ENCODE measurements at places on chromosomes 1 and 21.

DNA sequence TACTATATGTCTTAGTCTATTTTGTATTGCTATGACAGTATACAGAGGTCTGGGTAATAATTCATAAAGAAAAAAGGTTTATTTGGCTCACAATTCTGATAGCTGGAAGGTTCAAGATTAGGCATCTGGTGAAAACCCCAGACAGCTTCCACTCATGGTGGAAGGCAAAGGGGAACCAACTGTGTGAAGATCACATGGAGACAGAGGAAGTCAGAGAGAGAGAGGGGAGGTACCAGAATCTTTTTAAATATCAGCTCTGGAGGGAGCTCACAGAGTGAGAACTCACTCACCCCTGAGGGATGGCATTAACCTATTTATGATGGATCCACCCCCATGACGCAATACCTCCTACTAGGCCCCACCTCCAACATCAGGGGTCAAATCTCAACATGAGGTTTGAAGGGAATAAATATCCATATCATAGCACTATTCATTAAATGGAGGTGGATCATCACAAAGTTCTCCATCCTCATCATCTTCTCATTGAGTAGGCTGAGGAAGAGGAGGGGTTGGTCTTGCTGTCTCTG, 290.5 kb downstream of the DSCAM start:
- DNase-seq = no peak

- no peak for DNase-seq
Measured at GRCh38 chr1:224939844-224940425, 10.5 kb downstream of the DNAH14 start.

- DNase-seq = no peak
Measured at GRCh38 chr1:196393742-196394141, 214.5 kb downstream of the KCNT2 start.

- no peak for DNase-seq
Measured at GRCh38 chr1:229432905-229433304, 989 bp downstream of the ACTA1 start.

GRCh38 chr1:230915078-230915477, 46.8 kb upstream of the C1orf198 start:
- DNase-seq = no peak

GRCh38 chr1:187374082-187374481, 545.3 kb downstream of the PLA2G4A start:
- DNase-seq = no peak

DNA sequence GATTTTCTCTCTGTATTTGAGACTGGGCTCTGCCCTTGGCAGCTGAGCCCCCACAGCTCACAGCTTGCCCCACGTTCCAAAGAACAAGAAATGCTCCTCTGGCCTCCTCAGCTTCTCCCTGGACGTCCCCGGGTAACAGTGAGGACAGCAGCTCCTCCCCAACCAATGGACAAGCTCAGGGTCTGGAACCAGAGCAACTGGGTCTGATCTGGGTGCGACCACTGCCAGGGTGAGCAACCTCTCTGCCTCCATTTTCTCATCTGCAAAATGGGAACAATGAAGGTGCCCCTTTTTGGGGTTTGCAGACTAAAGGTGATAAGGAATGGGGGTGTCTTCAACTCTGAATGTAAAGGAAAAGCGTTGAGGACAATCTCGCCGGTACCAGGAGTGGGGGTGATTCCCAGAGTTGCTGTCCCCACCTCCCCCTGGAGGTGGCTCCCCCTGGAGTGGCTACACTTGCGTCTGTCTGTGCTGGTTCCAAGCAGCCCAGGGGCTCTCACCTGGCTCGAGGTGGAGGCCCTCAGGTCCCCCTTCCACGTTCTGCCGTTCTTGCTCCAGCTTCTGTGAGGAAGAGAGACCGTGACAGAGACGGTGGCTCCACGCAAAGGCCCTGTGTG, 6.9 kb downstream of the C21orf58 start:
- DNase-seq = no peak

GRCh38 chr1:234925440-234926263, 203.0 kb downstream of the TOMM20 start:
- peak; percentile 81 for DNase-seq

DNA sequence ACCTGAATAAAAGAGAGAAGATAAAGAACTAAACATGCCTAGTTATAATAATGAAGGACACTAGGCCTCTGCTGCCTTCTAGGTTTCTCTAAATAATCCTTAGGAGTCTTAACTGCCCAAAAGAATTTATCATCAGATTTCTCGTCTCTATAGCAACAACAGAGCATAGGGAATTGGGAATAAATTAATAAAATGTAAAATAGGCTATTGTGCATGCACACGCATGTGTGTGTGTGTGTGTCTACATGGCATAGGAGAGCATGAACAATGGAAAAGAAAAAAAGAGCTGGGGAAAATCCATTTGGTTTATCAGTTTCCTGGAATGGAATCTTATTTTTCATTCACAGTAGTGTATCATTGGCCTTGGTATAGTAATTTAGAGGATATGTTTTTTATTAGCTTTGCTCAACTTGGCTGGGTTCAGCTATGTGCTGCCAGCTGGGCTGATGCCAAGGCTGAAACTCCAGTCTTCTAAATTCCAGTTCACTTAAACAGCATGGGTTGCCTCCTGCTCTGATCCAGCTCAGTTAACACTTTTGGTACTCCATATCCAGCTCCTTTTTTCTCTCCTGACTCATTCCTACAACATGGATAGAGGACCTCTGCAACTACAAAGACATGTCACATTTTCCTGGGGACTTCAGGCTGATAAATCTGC, 80.6 kb upstream of the SLFNL1 start:
- peak; percentile 57 for DNase-seq

DNA sequence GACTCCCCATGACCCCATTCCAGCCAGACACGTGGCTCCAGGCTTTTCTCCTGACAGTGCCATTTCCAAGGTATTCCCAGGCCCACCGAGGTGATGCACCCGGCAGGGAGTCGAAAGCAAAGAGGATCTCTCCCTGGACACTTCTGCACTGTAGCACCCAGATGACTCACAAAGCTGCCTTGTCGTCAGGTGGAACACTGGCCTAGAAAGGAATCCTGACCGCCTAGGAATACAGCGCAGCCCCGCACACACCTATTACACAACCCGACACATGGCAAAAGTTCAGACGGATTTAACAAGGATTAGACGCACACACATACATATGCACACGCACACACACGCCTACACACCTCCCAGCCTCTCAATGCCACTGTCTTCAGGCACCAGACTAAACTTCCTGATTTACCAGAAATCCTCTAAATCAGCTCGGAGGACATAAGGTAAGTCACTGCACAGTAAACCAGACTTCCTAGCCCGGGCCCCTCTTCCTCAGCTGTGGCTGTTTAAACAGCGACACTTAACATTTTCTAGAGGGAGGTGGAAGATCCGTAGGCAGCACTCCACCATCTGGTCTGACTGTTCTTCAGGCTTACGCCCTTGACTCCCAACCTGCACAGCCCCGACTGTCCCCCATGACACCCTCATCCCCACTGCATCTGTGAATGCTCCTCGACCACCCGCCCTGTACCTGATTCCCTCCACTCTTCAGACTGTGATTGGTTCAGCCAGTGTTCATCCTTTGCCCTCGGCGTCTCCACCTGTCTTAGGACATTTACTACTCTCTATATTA, 12.7 kb downstream of the FAM89A start:
- no peak for DNase-seq

- DNase-seq = no peak
Measured at GRCh38 chr1:244439391-244440032, 12.2 kb downstream of the ADSS2 start.

GRCh38 chr1:212234431-212235395, 50.5 kb upstream of the PPP2R5A start:
- DNase-seq = no peak

- DNase-seq = no peak
Measured at GRCh38 chr1:184390889-184391288, 4.1 kb downstream of the C1orf21 start.

DNA sequence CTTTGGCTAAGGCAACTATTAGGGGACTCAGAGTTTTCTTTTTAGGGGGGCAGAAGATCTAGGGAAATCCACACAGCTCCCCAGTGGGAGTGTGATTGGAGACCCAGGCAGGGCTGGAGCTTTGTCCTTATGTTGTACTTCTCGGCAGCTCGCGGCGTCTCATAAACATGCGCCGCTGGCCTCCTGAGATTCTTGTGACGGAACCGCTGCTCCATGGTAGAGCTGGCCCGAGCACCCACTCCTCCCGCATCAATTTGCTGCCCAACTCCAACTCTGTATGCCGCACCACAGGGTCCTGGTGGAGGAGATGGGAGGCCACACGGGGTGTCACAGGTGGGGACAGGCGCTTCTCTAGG, 143.9 kb downstream of the GALNT2 start:
- DNase-seq = no peak

DNA sequence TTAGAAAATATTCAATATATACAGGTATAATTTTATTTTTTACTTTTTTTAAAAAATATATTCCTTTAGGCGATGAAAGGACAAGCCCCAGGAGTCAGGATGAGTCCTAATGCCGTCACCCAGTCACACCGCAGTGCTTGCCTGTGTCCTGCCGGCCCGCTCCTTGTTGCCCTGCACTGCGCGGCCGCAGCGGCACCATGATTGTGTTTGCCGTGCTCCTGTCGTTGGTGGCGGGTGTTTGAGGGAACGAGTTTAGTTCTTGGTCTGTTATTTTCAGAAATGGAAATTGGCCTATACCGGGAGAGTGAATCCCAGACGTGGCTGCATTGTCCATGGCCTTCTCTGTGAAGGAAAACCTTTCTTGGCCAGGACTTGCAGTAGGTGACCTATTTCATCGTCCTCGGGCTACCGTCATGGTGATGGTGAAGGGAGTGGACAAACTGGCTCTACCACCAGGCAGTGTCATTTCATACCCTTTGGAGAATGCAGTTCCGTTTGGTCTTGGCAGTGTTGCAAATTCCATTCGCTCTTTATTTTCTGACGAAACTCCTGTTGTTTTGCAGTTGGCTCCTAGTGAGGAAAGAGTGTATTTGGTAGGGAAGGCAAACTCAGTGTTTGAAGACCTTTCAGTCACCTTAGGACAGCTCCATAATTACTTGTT, 45.9 kb upstream of the CRB1 start:
- DNase-seq = no peak

GRCh38 chr21:15206514-15206913, 141.7 kb upstream of the NRIP1 start:
- DNase-seq = no peak

DNA sequence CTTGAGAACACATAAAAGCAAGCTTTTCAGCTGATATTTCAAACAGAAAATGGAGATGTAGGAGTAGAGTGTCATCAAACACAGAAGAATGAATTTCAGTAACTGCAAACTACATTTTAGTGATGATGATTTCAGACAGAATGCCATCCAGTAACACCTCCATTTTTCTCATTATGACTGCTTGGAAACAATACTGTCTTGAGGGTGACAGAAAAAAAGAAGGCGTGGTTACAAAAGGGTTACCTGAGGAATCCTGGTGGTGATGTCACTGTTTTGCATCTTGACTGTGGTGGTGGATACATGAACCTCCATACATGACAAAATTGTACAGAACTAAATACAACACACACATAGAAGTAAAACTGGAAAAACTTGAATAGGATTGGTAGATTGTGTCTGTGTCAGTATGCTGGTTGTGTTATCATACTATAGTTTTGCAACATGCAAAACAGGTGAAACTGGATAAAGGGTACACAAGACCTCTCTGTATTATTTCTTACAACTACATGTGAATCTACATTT, 375.9 kb downstream of the PTBP2 start:
- DNase-seq = no peak

GRCh38 chr1:93676427-93676826, 5.2 kb downstream of the BCAR3 start:
- DNase-seq = no peak

GRCh38 chr1:171653796-171654195, 1.3 kb upstream of the MYOC start:
- no peak for DNase-seq

- DNase-seq = no peak
Measured at GRCh38 chr1:241918879-241919278, 38.7 kb upstream of the BECN2 start.

DNA sequence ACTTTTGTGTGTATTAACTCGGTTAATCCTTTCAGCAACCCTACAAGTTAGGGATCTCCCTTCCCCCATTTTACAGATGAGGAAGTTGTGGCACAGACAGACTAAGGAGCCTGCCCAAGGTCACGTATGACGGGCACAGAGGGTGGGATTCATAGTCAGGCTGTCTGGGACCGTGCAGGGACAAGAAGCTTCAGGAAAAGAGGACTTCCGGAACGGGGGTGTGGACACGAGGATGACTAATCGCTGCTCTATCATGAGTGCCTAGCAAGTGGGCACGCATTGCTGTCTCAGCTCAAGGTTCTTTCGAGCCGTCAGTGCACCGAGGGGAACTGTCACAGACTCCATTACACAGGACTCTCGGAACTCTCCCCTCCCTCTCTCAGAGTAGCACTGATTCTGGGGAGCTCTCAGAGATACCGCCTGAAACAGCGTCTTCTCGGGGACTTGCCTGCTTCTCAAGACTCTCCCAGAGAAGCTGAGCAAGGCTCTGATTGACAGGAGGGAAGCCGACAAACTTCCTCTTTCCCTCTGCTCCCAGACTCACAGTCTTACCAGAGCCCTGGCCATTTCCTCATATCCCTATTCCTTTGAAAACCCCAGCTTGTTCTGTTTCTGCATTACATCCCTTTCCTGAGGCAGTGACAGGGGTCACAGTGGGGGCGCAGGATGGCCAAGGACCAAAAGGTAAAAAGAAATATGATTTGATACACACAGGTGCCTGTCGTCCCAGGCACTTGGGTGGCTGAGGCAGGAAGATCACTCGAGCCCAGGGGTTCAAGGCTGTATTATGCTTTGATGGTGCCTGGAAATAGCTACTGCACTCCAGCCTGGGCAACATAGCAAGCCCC, 14.4 kb downstream of the FHAD1 start:
- no peak for DNase-seq

DNA sequence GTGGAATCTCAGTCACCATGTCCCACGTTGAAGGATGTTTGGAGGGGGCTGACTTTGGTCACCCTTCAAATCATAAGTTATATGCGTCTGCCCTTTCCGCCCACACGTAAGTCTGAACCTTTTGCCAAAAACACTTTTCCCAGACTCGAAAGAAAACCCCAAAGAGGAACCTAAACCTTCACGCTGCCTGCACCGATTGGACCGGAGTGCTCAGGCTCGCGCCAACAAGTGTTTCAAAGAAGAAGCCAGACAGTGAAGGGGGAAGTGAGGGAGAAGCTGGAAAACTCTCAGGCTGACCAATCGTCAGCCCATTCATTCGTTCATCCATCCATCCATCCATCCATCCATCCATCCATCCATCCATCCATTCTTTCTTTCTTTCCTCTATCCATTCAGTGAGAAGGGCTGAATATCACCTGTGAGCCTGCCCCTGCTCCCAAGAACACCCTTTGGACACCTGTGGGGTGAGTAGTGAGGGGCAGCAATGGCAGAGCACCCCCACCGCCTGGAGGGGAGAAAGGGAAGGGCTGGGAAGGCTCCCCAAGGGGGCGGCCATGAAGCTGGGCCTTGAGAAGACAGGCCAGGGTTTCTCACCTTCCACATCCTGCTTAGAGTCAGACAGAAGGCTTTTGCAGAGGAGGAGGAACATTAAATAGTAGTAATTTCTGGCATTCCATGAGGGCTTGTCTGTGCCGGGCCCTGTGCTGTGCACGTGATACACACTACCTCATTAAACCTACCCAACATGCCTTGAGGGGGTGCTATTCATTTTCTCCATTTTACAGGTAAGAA, 27.1 kb upstream of the RUNX3 start:
- no peak for DNase-seq

GRCh38 chr1:155940993-155941844, at the start of gene RXFP4:
RXFP4 (plus strand) TSS chr1:155941638; CDS start chr1:155941710, 72 bp downstream.
- DNase-seq = no peak

All from renal cortex interstitium (tissue), 15 donors.